Activated CD4-positive, alpha-beta T cell treated with anti-CD3 and anti-CD28 coated beads for 48 hours (primary cell): ENCODE measurements at places on chromosomes 2 and 18.

DNA sequence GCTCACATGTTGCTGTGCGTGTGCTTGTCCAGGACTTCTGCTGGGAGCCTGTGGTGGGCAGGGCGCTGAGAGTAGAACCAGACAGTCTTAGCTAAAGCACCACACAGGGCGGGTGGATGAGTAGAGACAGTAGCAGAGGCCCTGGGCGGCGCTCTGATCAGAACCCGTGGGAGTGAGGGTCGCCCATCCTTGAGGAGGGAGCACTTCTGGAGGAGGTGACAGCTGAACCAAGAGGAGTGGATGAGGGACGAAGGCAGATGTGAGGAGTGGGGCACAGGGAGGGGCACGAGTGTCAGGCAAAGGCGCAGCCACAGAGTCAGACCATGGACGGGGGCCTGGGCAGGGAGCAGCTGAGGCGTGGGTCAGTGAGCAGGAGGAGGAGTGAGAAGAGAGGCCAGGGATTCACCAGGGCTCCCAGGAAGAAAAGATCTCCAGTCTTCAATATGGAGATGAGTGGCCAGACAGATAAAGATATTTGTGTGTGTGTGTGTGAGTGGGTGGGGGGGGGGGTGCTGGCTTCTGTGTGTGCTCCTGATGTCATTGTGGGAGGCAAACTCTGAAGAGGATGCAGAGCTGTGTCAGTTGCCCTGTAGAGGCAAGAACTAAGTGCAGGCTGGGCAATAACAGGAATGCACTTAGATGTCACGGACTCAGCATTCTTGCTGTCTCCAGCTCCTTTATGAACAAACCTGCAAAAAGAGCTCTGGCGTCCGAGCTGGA lies 79.6 kb downstream of the TPO start:
- no peak for DNase-seq

- no peak for DNase-seq
Observed at GRCh38 chr2:146652311-146652710, 1192.5 kb upstream of the ACVR2A start.

GRCh38 chr18:49020621-49021021 lies 69.9 kb upstream of the SMAD7 start:
- no peak for DNase-seq

- no peak for DNase-seq
Observed at GRCh38 chr2:172783165-172783898, 47.7 kb downstream of the RAPGEF4 start.

GRCh38 chr2:105574796-105575344 lies 169.8 kb upstream of the NCK2 start:
- DNase-seq, result no peak

DNA sequence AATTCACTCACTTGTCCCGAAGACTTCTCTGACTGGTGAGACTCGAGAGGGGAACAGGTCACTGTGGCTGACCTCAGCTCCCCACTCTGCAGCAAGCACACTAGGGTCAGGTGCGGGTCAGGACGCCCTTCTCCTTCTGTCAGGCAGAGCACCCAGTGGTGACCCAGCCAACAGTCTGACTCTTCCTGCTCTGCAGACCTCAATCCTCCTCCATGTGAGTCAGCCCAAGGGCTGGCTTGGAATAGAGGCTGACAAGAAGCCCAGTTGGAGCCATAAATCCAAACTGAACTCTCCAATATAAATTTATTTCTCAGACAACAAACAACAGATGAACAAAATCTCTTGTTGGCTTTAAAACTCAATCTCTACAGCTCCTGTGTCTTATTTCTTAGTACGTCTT lies 253.1 kb downstream of the SH3BP4 start:
- DNase-seq, result no peak

DNA sequence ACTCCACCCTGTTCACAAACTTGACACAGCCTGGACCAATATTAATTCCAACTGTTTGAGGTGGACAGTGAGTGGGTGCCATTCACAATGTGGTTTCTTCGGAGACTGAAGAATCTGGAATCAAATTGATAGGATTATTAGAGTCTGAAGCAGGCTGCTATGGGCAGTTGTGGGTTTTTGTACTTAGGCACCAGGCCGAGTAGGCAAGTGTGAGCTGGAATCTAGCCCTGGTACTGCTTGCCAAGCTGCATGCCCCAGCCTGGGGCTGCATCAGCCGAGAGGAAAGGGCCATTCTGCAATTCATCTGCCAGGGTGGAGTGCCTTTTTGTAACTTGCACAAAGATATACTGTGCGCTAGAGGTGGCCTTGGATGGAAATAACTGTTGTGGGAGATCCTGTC lies 654.7 kb upstream of the FANCL start:
- no peak for DNase-seq
